ENCODE measurements at places on chromosomes 2 and 18.
A peak's percentile ranks its signal among the peaks of the same experiment; 100 is the strongest.

DNA sequence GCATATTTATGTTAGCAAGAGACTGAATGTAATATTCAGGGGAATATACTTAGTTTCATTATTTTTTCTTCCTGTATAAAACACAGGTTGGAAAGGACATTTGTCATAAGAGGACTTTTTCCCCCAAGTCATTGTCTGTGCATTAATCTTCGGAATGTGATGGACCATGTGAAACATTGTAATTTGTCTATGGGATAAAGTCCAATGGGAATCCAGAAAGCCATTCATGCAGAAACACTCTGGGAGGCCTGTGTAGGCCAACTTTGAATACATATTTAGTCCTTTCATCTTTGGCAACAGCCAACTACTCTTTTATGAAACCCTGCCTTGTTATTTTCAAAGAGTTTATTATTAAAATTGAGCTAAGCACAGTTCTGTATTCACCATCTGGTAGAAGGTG lies 386.4 kb downstream of the PIK3C3 start:
- DNase-seq = no peak

DNA sequence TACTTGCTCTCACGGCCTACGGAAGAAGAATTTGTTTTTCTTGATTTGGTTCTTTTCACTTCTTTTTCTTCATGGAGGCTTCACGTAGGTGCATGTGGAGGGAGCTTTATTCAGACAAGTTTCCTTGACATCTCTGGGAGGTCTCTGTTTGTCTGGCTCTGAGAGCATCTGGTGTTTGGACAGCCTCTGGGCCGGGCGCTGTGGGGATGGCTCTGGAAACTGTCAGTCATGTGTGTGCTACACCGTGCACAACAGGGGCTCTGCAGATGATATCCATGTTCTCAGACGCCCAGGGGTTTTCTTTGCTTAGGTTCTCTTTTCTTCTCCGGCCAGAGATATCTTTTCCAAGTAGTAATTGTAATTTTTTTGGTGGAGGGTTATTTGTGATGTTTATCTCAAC lies 130.7 kb downstream of the SH3RF3 start:
- no peak for DNase-seq

DNA sequence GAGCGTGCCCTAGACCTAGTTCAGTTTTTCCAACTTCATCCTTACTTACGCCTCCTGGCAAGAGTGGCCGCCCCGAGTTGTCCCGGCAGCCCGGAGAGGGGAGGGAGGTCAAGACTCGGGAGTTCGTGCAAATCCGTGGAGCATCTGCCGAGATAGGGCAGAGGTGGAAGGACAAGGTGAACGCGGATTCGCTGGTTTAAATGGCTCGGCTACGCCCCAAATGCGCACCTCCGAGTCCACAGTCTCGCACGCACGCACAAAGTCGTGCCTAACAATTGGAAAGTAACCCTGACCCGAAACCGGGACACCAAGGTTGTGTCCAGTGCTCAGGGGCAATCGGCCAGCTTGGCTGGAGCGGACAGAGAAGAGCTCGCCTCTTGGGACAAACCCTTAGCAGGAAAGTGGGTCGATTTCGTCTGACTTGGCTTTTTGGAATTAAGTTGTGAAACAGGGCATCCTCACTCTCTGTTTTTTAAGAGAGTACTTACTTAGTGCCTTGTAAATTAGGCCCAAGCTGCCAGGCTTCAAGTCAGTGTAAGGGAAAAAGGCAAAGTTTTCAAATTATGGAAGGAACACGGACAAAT lies 726 bp upstream of the SS18 start:
- DNase-seq = no peak

DNA sequence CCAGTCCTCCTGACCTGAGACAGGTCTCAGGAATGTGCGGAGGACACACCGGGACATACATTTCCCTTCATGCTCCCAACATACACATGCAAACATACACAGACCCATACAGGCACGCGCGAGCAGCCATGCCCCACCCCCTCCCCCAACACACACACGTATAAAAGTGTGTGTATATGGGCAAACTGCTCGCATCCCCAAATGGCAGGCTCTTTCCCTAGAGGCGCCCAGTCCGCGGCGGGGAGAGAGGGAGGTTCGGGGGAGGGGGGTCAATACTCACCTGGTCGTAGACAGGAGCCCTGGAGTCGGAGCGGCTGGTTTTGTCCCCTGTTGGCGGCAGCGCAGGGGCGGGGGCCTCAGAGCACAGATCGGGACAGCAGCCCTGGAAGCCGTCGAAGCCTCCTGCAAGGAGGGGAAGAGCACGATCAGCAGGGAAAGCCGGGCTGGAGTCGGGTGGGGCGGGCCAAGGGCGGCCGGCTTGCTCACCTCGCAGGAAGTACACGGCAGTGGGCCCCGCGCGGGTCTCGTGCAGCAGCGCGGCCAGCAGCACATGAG lies 682 bp downstream of the DUSP2 start:
- DNase-seq = peak; percentile 30

GRCh38 chr2:128282246-128282975 lies 36.3 kb downstream of the HS6ST1 start:
- no peak for DNase-seq

DNA sequence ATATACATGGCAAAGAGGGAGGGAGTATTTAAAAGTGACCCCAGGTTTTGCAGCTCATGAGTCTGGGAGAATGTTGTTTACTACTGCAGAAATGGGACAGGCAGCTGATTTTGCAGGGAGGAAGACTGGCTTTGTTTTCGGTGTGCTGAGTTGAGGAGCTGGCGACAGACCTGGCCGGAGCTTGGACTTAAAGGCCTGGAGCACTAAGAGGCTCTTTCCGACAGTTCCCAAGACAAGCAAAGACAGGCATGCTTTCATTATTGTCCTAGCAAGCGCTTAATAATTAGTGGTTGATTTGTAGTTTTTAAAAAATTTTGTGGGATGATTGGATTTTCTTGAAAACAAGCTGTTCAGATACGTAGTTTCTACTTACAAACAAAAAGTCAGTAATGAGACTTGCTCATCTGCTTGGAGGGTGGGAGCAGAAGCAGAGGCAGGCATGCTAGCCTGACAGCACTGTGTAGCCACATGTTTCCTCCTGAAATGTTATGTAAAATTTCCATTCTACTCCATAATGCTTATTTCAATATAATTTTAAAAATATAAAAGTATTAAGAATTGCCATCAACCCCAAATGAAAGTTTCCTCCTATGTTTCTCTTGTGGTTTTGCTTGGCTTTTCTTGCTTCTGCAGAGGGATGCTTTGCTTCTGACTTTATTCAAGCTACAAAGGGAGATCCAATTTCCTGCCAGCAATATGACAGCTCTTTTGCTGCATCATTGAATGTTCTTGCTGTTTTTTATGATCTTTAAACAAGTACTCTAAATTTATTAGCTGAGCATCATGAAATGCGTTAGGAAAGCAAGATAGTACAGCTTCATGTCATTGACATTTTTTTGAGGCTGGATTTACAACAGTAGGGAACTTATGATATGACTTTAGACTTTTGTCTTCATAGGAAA lies 75.8 kb downstream of the PHLPP1 start:
- no peak for DNase-seq

DNA sequence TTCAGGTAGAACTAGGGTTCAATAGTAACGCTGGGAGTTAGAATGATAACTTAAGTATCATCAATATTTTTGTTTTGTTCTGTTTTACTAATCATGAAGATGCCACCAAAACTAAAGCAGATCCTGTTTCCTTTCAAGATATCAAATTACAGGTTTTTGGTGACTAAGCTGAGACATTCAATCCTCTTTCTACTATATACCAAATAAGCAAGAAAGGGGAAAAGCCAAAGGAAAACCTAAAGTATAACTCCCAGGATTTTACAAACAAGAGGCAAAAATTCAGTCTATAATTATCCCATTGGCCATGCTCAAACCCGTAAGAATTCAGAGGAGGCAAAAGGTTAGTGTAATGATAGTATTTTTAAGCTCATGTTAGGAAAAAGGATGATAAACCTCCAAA lies 175.2 kb upstream of the CCDC150 start:
- no peak for DNase-seq

DNA sequence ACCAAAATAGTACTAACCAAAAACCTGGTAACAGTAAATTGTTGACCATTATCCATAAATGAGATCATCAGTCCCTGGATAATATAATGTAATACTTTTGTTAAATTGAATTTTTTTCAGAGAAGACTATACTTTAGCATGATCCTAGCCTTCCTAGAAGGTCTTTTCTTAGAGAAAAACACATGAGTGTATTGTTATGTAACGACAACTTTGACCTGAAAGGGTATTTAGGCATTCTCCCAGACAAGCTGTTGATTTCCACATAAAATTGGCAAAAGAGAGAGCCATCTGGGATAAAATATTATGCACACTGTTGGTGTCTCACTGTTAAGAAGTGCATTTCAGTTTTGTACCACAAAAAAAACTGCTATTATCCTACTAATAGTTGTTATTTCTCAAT lies 120.0 kb upstream of the MAPRE2 start:
- no peak for DNase-seq

- DNase-seq = no peak
Observed at GRCh38 chr2:127615511-127616166, 30.3 kb upstream of the GPR17 start.

DNA sequence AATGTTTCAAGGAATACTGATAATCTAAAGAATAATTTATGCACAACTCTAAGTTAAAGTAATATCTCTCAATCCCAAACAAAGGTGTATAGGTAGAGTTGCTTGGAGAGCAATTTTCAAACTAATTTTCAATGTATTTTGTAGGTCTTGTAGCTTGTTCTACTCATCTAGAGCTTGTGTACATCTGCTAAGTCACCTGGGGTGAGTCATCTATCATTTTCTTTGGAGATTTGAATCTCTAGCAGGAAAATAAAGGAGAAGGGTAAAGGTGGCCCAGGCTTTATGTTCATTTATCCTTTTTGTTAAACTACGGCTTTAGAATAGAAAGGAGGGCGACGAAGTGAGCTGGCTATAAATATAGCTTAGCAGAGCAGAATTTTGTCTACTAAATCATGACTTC lies 76.8 kb upstream of the THUMPD2 start:
- DNase-seq = no peak

- DNase-seq = no peak
Observed at GRCh38 chr2:8260213-8260612, 421.6 kb upstream of the ID2 start.

GRCh38 chr2:134254824-134255223 lies 952 bp downstream of the MGAT5 start:
- no peak for DNase-seq

DNA sequence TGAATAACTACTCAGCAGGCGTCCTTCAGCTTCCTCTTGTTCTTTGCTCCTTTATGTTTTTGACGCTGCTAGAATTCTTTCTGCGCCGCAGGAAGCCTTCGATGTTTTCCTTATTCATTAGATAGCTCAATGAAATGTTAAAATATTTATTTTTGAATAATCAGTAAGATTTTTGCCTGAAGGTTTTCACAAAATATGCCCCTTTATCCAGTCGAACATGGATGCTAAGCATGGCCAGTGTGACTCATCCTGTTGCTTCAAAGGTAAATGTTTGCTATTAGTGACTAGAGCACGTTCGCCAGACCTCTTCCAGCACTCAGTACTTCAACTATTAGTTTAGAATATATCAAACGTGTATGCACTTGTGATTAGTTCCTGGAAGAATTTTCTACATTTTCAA lies 7.6 kb upstream of the MEIS1 start:
- no peak for DNase-seq

DNA sequence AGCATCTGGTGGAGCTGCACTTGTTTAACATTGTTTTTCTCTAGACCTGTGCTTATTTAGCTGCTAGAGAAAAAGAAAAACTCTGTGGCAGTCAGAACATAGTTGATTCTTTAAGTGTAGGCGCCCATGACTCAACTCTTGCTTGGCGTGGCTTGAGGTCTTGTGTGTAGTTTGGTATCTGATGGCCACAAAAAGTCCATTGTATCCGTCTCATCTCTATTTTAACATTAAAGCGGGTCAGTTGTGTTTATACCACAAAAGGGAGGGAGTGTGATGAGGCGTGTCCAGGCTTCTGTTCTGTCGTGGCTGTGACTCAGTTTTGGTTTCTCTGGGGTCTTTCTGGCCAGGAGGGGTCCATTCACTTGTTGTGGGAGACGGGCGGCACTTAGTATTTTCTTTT lies 24.2 kb upstream of the UGT1A8 start:
- DNase-seq = no peak

DNA sequence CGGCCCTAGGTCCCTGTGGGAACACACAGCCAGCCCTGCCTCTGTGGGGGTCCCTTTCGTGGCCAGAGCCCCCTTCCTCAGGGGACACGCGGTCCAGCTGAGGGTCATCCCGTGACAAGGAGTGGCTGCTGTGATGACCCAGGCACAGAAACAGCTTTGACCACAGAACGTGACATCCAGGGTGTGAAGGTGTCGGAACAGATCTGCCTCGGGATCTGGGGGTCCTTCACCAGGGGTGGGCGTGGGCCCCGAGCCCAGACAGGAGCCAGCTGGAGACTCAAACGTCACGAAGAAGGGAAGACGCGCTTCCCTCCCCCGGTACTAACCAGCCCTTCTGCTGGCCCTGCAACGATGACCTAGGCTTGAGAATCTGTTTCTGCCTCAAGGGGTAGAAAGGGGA lies 75.9 kb downstream of the NFATC1 start:
- DNase-seq = no peak

DNA sequence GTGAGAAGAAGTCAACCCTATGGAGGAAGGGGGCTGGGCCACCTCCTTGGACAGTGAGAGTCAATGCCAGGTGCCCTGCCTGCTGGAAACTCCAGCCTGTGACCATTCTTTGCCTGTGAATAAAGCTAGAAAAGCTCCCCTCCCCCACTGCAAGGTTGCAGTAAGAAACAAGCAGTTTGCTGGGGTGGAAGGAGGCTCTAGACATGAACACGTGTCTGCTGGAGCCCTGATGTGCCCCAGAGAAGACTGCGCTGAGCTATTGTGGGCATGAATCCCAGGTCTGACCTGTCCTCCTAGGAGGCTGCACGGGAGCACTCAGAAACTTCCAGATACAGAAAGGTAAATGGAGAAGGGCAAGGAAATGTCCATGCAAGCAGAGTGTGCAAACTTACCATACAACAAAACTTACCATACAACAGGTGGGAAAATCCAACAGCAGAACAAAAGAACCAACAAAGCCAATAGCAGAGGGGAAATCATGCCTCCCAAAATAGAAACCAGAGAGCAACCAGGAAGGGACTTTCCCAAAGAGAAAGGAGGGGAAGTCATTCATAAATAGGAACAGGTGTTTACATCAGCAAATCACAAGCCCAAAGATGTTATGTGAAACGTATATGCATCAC lies 278.7 kb downstream of the BCL2 start:
- no peak for DNase-seq

- no peak for DNase-seq
Observed at GRCh38 chr2:132816234-132816633, 146.2 kb upstream of the LYPD1 start.

- DNase-seq = no peak
Observed at GRCh38 chr2:112141626-112142007, 3.4 kb downstream of the FBLN7 start.

Data from T-helper 9 cell (primary cell).